Omental fat pad (tissue), 4 donors: ENCODE measurements at places on chromosomes 3 and 15. TPM values are rescaled to one million over a fixed set of nuclear protein-coding genes. Genes with fewer than 3 reads are reported as not detected.

DNA sequence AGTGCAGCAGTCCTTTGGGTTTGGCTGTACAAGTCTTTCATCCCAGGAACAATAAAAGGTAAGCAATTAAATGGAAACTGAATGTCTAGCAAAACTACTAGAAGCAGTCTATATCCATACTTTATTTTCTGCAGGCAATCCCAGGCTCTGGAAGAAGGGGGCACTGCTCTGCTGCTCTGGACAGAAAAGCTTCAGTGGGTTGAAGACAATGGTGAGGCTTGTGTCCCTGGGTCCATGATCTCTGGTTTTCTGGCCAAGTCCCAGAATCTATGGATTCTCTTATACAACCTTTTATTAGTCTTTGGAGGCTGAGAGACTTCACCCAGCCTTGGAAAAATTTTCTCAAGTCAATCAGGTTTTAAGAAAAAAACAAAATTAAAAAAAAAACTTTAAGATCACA lies 35.6 kb downstream of the SCAP start:
- DNase-seq, result no peak

DNA sequence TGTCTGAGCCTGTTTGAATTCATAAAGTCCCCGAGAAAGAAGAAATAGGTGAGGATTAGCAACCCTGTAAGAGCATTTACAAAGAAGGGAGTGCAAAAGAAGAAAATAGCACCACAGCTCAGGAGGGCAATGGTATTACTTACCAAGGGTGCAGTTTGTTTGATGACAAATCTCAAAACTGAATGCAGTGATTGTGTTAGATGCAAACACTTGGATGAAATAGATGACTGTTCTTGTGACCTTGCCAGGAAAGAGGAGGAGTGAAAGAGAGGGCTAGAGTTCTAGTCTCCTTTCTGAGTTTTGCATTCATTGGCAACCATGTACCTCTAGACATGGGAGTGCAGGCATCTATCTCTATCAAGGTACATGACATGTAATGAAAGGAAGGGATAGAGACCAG lies 1030.8 kb upstream of the CFAP20DC start:
- DNase-seq, result no peak

- DNase-seq, result no peak
Measured at GRCh38 chr15:46618984-46619383, 984.2 kb downstream of the SQOR start.

DNA sequence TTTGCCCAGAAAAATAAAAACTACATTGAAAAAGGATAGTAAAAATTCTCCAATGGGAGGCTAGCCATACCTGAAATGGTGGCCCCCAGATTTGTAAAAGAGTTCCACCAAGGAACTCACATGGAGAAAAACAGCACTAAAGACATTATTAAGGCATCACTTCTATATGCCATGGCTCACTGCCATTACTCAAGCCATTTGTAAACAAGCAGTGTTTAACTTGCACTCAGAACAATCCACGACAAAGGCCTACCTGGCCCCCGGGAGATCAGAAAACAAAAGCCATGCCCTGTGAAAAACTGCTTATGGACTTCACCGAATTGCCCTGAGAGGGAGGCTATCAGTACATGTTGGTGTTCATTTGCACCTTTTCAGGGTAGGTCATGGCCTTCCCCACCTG lies 19.6 kb downstream of the CCR8 start:
- no peak for DNase-seq

GRCh38 chr3:112353365-112353764 lies 20.4 kb downstream of the CD200 start:
- no peak for DNase-seq

DNA sequence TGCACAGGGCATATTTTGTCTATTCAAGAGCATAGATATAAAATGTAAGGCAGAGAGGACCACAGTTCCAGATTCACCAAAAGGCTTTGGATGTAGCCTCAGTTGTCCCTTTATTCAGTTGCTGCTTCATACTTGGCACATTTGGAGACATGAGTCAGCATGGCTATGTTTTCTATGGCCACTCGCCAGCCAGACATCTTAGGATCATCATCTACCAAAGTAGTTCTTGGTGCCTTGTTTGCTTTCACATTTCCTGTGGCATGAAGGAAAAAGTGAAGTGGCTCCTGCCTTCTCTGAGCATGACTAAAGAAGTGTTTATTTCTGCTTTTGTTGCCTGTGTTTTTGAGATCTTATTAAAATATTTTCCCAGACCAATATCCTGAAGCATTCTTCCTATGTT lies 7.2 kb downstream of the SUSD5 start:
- no peak for DNase-seq

GRCh38 chr15:59352189-59352588 lies 20.5 kb downstream of the MYO1E start:
- DNase-seq, result no peak

DNA sequence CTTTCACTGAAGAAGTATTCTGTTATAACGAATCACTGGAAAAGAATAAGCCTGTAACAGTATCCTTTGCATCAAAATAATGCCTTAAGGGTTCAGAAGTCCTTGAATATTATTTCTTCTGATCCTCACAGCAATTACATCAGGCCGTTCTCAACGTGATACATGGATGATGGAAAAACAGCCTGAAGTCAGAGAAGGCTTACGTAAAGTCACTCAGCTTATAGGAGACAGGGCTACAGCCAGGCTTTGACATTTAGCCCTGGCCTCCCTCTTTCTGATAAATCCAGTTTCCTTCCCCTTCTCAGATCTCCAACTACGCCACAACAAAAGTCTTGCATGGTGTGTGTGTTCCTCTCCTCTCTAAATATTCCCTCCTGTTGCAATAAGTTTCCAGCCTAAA lies 131.9 kb downstream of the ANO10 start:
- DNase-seq, result no peak

GRCh38 chr3:49554633-49555265 lies 472 bp downstream of the BSN start:
- no peak for DNase-seq

DNA sequence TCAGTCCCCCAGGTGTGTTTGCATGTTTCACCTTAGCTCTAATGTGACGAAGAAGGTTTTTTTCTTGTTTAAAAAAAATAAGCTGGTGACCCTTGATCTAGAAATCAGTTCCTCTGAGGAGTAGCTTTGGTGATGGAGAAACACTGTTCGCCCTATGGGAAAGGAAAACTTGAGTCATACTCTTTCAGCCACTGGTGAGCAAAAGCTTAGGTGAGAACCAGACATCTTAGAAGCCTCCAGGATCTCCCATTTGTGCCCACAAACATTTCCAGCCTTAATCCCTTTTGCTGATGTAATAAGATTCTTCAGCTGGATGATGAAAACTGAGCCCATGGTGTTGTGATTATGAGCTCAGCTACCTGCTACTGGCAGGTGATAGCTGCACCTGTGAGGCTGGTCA lies 37.8 kb downstream of the SLC27A2 start:
- DNase-seq, result no peak

GRCh38 chr15:55402707-55403106 lies 5.5 kb downstream of the CCPG1 start:
- no peak for DNase-seq

- no peak for DNase-seq
Measured at GRCh38 chr15:81643771-81644170, 269.8 kb upstream of the TMC3 start.

GRCh38 chr3:76525726-76526125 lies 514.2 kb upstream of the ROBO2 start:
- no peak for DNase-seq

The SAMD7 gene
- not detected for total RNA-seq

The TGM5 gene
- total RNA-seq, result 0.94 TPM

The TNK2 gene
- 12.7 TPM for total RNA-seq

The RTP1 gene
- total RNA-seq, result not detected

The TASOR gene
- 86.4 TPM for total RNA-seq

The CPN2 gene
- not detected for total RNA-seq

The CYP8B1 gene
- total RNA-seq, result not detected
